ENCODE measurements at places on chromosomes 11 and 22.

DNA sequence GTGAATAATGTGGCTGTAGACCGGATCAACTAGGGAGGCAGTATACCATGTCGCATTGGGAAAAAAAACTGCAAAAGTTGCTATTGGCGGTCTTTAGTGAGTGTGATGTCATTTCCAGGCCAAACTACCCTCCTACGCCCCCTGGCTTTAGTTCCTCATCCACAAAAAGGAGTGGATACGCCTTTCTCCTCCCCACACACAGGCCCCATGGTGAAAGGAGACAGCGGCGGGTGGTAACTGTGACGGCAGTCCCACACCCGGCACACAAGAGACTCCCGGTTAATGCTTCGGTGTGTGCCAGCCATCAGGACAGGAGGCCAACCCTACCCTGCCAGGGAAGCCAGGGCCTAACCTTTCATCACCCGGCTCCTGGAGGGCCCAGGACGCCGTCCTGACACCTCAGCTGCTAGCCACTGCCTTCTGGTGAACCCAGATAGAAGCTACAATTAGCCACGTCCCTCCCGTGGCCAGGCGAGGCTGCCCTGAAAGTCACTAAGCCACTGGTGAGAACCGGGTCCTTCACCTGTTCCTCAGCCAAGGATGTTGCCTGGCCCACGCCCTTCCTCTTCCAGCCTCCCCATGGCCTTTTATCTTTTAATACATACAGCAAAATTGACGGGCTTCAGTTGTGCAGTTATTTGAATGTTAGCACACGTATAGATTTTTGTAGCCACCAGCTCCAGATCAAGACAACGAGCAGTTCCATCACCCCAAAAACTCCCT is 10.8 kb downstream of the TP53I11 start:
- no peak for DNase-seq

DNA sequence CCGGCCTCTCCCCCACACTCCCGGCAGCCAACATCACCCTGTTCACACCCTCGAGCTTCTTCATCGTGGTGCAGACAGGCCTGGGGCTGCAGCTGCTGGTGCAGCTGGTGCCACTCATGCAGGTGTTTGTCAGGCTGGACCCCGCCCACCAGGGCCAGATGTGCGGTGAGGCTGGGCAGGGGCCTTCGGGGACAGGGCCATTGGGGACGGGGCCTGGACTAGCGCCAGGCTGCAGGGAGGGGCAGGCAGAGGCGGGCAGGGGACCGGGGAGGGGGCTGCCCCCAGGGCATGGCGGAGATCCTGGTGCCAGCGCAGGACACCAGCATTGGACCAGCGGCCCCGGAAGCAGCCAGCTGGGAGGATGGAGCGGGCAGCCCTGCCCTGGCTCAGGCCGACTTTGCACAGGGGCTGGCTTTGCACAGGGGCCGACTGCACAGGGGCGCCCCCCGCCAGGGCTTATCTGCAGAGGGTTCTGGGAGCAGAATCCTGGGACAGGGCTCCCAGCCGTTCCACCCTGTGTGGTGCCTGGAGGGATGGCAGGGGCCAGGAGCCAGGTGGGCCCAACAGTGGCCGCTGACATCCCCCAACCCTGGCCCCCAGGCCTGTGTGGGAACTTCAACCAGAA is 8.6 kb downstream of the MUC5B start:
- DNase-seq, result no peak

DNA sequence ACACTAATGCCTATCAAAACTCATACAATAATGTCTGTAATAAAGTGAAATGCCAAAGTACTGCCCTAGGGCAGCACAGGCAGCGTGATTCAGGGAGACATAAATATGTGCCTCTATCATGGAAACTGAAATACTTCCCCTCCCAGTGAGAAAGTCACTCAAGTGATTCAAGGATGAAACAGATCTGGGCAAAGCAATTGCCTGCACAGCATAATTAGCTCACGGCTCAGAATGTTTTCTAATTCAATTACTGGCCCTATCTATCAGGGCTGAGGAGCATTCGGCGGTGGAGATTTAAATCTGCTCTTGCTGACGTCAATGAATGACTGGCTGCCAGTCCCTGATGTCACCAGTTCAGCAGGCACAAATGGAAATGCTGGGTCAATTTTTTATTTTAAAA is 27.7 kb upstream of the PPP2R1B start:
- DNase-seq, result peak; percentile 54

- no peak for DNase-seq
Observed at GRCh38 chr22:28989035-28989464, 72.6 kb downstream of the C22orf31 start.

- peak; percentile 17 for DNase-seq
Observed at GRCh38 chr11:118194835-118195627, 18.6 kb upstream of the SCN2B start.

DNA sequence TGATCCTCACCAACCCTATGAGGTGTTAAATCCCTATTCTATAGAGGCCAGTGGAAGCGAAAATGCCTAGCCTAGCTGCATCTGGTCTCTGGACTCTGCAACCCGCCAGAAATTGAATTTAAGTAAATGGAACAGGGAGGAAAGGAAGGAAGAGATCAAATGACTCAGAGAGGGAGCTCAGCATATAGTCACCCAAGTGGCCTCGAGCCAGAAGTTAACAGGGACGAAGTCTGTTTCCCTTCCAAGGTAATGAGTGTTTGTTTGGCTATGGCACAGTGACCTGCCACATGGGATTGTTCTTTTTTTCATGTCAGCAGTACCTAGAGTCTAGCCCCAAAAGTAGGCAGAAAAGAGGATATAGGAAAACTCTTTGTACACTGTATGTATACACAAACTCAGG is 66.3 kb downstream of the PAK1 start:
- peak; percentile 88 for DNase-seq

Data from astrocyte of the spinal cord (primary cell).